Mucosa of gallbladder (tissue), 1 donor: ENCODE measurements at places on chromosomes 5 and 9.

DNA sequence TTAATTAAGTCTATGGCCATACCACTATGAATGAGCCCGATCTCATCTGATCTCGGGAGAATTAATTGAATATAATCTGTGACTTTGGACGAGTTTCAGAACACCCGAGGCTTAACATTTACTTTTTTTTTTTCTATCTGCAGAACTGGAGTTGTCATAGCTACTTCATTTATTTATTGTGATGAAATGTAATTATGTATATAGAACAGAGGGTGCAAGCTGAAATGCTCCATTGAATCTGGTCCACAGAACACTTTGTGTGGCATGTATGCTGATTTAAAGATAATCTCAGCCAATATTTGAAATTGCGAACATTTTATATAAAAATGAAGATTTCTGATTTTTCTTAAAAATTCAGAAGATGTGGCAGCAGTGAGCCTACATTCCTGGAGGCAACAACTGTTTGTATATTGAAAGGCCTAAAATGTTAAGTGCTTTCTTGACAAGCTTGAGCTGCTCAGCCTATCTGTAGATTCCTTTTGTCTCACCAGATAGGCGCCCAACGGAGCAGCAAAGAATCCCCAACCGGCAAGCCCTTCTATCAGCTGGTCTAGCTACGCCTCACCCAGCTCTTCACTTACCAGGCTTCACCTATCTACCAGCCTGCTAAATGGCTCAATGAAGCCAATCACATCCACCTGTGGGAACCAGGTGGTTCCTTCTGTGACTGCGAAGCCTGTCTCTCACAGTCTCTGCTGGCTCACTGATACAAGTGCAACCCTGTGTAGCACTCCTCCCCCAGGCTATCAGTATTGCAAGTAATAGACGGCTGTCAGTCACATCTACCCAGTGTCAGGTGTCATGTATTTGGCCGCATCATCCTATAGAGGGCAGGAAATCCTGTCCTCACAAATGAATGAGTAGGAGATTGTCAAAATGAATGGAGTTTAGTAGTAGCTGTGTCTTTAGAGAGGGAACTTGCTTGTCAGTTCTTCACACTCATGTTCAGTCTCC lies 170.6 kb upstream of the MRPS30 start:
- DNase-seq = no peak

- DNase-seq = peak; percentile 14
These were observed 451.2 kb upstream of the TLE4 start for GRCh38 chr9:79120533-79120932.

DNA sequence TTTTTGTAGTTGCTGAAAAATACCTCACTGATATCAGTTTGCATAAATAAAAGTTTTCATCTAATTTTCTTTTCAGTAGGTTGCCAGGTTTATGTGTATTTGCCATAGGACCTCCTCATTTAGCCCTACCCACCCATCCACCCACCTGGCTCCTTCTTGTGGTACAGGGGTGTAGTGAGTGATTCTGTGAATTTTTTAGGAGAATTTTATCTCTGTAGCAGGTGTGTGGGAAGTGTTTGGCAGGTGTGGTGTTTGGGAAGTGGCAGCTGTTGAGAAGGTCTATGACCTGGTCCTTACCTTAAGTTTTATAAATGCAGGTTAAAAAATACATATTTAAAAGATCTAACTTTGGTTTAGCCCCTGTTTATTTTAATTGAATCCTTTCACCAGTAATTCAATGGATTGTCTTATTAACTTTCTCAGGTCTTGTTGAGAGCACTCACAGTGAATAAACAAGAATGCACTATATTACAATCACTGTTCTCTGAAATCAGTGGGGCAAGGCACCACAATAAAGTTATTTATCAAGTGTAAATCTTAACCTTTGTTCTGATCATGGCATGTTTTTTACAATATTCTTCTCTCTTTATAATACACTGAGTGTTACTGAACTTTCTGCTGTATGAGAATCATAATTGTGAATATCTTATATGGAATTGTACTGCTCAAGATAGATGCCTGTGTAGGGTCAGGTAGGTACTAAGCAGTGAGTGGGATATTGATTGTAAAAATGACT lies 189.1 kb downstream of the WDR70 start:
- DNase-seq = no peak

- DNase-seq = no peak
These were observed 258.6 kb downstream of the FSTL4 start for GRCh38 chr5:133353741-133354140.

DNA sequence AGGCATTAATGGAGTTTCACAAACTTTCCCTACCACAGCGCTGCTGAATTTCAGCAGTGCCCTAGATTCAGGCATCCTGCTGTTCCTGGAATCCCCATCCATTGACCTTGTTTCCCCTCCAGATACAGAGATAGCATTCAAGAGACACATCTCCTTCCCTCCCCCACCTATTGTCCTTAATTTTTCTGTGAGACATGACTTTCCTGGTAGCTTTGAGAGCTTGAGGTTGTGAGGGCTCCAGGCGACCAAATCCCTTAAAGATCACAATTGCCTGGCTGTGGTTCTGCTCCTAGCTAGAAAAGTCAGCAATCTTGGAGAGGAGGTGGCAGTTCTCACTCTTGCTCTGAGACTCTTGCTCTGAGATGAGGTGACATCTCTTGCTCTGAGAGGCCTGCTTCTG lies 48.0 kb downstream of the PRR16 start:
- no peak for DNase-seq

DNA sequence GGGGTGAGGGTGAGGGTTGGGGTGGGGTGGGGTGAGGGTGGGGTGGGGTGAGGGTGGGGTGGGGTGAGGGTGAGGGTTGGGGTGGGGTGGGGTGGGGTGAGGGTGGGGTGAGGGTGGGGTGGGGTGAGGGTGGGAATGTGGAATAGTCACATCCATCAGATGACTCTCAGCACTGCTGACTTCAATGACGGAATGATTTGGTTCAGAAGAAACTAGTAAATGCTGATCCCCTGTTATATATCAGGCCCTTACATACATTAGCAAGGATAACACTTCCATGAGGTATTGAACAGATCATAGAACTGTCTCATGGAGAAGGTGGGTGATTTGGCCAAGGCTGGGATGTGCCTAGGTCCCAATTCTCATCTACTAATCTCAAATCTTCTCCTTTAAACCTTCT lies 24.5 kb upstream of the C5orf47 start:
- no peak for DNase-seq

DNA sequence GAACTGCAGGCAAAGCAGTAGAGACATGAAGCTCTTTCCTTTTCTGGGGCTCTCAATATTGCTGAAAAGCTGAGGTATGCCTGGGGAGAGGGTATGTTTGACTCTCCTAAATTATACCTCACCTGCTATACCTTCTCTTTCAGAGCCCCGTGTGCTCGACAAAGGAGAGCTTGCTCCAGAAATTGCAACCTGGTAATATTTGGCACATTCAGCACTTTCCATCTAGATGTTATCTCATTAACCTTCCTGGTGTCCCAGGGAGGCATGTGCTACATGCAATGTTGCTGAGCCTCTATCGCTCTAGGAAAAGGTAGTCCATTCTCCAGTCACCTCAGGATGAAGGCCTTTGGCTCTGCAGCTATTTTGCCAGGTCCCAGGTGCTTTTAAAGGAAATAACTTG lies 78.5 kb upstream of the ZSWIM6 start:
- DNase-seq = no peak

GRCh38 chr9:107881626-107882300 lies 392.2 kb upstream of the KLF4 start:
- DNase-seq = no peak

- DNase-seq = no peak
These were observed 94.7 kb downstream of the YTHDC2 start for GRCh38 chr5:113608113-113608596.

DNA sequence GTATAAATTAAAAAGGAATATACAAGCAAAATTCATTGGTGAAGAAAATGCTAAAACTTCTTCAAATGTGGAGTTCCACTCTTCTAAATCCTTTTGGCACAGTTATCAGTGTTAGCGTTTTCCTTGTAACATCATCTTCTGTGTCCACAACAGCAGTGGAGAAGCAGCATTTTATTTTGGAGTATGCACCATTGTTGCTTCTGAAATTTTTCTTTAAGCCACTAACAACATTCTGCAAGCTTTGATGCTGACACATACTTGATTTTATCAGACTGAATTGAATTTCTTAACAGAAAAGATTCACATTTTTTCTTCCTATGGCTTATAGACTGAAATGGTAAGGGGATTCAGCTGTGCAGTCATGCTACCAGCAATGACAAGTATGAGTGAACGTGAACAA lies 60.8 kb upstream of the PTGER4 start:
- DNase-seq = no peak

- no peak for DNase-seq
These were observed 246.5 kb downstream of the PCSK5 start for GRCh38 chr9:76136986-76137385.

- no peak for DNase-seq
These were observed 127.1 kb downstream of the DIRAS2 start for GRCh38 chr9:90515510-90515909.

DNA sequence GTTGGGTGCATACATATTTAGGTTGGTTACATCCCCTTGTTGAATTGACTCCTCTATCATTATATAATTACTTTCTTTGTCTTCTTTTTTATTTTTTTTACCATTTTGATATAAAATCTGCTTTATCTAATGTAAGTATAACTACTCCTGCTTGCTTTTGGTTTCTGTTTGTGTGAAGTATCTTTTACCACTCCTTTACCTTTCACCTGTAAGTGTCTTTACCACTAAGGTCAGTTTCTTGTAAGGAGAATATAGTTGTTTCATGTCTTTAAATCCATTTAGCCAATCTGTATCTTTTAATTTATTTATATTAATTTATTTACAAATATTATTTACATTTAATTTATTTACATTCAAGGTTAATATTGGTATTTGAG lies 33.0 kb downstream of the INSL4 start:
- no peak for DNase-seq

GRCh38 chr9:90180381-90180780 lies 462.2 kb downstream of the DIRAS2 start:
- no peak for DNase-seq

DNA sequence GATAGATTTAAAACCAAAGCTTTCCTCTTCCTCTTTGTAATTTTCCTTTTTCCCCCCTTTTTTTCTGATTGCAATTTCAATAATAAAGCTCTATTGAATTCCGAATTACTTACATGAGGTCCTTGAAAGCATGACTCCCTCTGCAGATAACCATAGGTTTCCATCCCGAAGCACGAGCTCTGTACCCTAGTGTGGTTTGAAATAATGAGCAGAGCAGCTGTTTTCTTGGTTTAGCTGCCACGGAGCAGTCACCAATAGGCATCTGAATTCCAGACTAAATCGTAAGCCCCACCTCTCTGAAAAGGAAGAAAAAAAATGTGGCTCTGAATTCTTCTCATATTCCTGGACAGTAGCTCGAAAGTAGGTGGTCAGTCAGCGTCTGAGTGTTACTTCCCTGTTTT lies 18.5 kb upstream of the GNE start:
- DNase-seq = peak; percentile 13

DNA sequence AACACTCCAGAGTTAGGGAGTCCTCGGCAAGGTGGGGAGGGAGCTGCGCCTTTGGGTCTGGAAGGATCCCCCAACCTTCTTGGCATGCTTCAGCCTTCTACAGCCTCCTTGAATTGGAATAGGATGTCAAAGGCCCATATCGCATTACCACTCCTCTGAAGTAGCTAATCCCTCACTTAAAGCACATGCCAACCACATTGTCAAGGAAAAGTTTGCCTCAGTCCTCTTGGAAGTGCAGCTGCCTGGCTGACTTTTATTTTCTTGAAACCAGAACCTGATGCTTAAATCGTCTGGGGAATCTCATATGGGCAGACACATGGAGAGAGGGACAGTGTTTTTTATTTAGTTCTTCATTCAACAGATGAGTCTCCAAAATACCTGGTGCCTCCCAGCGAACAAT lies 14.5 kb downstream of the CXCL14 start:
- DNase-seq = no peak

DNA sequence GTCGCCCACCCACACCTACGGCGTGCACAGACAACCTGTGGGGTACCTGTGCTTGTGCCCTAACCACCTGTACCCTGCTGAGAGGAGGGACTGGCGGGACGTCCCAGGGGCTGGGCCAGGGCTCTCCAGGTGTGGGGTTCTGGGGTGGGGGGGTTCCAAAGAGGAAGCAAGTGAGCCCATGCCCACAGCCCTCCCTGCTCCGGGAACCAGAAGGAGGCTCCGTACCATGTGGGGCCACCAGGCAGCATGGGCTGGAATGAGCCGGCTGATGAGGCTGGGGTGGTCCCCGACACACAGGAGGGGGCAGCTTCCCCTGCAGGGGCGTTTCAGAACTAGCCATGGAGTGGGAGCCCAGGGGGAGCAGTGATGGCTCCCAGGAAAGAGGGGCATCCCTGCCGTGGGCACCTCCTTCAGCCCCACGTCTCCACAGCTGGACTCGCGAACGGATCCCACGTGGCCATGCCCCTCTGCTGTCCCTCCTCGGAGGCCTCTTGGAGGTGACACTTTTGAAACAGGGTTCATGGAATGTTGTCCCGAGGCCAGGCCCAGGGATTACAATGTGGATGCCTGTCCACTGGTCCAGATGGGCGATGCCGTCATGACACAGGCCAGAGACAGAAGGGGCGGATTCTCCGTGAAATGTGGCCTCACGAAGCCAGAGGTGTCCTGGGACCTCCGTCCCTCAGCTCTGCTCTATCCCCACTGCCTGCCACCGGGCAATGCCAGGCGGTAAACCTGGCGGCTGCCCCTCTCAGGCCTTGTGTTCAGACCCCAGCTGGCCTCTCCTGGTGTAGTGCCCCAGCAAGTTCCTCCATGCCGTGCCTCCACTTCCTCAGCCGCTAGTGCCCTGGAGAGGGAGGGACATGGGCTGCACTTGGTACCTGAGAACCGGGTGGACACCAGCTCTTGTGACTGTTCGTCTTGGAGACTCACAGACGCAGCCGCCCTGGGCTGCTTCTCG lies 33.6 kb upstream of the IRX4 start:
- DNase-seq = no peak

DNA sequence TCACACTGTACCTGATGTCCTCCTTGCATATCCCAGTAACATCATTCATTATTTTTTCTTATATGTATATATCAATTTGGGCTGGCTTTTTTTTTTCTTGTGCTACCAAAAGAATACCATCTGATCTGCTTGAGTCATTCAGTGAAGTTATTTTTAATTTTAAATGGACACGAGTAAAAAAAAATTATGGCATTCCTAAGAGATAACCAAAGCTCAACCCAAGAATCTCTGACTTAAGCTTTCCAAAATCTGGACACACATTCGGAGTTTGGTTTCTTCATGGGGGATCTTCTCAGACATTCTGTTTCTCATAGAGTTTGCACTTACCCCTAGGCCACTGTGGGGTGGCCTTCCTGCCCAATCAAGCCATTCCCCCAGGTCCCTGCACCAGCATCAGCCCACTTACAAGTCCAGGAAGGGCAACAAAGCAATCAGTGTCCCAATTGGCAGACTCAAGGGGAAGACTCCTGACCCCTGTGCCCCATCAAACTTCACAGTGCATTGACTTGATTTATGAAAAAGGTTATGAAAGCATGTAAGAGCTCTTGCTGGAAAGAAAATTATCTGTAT lies 49.2 kb upstream of the SPDL1 start:
- no peak for DNase-seq

DNA sequence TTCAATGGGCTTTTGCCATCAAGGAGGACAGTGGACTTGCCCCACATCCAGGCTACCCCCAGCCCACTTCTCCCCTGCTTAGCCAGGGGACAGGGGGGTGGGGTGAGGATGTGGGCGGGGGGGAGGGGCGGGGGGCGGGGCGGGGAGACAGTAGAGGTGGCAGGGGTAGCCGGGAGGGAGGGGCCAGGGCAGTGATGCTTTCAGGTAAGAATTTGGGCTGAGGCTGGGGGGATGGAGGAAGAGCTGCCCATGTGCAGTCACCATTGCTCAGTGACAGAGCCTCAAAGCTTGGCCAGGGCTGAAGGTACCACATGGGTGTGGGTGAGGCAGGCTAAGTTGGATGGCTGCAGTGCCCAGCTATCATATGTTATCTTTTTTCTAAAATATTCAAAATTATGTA lies 40.7 kb upstream of the HNRNPA0 start:
- no peak for DNase-seq

- no peak for DNase-seq
These were observed 15.0 kb downstream of the NINJ1 start for GRCh38 chr9:93118863-93119702.
